Activated B cell treated with CpG ODN at 0.5 μM for 24 hours (primary cell): ENCODE measurements at places on chromosomes 2 and 18.

DNA sequence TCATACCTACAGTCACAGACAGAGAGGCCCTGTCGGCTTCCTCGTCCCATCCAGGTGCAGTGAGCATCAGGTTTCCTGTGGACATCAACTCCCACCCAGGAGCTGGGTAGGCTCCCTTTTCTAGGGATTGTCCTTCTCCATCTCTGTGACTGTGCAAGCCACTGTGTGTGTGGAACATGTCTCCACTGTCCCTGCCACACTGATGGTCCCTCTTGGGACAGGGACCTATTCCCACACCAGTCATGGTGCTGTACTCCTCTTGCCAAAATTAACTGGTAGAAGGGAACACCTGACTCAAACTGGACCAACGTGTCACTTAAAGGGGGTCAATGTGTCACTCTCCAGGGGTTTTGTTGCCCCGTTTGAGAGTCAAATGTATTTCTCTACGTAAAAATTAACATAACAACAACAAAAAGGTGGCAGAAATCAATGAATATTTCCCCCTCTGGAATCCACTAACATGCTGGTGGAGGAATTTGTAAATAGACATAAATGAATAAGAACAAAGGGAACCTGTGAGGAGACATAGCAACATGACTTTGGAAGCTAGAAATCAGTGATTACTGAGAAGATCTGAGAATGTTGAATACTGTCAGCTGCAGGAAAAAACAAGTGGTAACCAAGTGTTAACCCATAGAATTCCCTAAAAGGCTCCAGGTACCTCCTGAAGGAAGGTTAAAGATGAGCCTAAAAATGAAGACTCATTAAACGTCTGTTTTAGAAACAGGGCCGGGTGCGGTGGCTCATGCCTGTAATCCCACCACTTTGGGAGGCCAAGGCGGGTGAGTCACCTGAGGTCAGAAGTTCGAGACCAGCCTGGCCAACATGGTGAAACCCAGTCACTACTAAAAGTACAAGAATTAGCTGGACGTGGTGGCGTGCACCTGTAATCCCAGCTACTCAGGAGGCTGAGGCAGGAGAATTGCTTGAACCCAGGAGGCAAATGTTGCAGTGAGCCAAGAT, 40.4 kb downstream of the SH2D6 start:
- DNase-seq, result no peak

DNA sequence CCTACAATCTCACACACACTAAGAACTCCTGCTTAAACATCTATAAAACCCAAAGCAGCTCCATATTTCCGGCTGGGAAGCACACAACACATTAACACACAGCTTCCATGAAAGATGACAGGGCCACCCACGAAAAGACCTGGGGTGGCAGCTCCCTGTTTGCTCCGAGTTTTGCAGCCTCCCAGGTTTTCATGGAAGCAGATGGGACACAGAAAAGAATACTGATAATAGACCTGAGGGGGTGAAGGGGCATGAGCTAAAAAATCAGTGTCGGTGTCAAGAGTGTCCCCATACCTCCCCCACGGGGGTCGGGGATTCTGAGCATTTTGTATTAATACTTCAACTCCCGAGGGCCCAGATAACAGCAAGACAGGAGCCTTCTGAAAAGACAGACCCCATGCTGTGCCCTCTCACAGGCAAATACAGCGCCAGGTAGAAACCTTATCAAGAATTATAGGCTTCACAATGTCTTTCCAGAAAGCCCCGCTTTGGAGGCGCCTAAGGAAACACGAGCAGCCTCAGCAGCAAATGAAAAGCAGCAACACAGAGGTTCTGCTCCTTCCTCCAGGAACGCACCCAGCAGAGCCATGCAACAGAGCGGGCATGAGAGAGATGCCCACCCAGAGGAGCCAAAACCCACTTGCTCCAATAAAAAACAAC, 50.5 kb downstream of the ZNF516 start:
- no peak for DNase-seq

DNA sequence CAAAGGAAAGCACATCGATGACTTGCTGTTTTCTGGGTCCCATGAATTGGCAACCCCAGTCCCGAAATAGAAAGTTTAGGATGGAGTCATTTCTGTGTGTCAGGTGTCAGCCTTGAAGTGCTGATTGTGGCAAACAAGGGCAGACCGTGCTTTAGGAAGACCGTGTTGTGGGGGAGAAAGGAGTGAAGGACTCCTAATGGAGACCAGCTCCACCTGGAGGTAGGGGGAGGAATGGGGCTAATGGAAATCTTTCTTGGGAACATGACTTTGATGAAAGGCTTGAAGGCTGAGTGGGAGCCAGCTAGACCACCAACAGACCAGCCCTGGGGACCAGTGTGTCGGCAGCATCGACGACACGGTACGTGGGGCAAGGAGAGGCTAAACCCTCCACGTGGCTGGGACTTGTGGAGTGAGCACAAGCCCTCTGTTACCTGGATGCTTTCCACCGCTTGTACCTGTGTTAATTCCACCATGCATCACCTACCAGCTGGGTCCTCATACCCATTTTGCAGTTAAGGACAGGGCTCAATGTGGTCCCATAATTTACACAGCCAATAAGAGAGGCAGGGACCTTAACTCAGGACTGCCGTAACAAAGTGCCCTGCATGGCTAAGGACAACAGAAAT, 104.2 kb downstream of the SH3BP4 start:
- no peak for DNase-seq

- DNase-seq, result no peak
Measured at GRCh38 chr18:36811955-36812354, 16.8 kb downstream of the TPGS2 start.

GRCh38 chr2:22894761-22895160, 490.2 kb upstream of the KLHL29 start:
- DNase-seq, result no peak

DNA sequence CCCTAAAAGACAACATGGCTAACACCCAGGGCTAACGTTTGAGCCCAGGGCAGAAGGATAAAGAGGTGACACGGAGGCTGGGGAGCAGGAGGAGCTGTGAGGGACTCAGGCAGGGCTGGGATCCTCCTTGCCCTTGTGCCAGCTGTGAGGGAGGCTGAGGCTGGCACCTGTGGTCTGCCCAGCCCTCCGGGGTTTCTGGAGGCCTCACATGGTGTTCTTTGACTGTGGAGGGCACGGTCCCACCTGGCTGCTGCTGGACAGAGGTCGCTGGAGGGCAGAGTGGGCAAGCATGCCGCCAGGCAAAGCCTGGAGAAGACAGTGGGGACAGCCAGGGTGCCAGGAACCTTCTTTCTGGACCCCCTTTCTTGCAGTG, 26.8 kb upstream of the CNNM3 start:
- DNase-seq, result no peak

GRCh38 chr18:47283476-47283875, 32.0 kb upstream of the SKOR2 start:
- no peak for DNase-seq

- DNase-seq, result no peak
Measured at GRCh38 chr2:24972315-24972961, 683 bp upstream of the DNAJC27 start.

GRCh38 chr2:69470911-69471310, 33.7 kb upstream of the NFU1 start:
- DNase-seq, result no peak

DNA sequence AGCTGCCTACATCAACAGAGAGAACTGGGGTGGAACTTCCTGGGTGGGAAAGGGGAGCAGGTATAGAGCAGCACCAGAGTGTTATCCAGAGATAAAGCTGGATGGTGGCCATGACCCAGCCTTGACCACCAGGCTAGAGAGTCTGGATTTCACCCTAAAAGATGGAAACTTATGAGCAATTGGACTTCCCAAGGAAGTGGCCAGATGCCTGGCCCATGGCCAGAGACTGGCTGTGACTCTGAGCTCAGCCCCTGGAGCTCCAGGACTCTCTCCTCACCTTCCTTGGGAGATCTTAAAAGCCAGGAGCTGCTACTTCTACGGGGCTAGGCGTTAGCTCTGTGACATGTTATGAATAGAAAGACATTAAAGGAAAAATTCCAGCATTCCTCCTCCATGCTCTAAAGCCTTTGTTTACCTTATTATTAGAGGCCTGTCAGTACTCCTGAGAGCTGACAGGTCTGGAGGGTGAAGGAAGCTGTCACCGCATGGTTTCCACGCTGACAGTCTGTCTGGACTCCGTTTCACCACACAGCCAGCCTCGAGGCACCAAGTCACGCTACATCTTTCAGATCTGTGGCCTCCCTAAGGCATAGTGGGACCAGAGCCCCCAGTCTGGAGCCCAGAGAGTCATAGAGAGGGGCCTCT, 260.0 kb upstream of the SIX2 start:
- no peak for DNase-seq

DNA sequence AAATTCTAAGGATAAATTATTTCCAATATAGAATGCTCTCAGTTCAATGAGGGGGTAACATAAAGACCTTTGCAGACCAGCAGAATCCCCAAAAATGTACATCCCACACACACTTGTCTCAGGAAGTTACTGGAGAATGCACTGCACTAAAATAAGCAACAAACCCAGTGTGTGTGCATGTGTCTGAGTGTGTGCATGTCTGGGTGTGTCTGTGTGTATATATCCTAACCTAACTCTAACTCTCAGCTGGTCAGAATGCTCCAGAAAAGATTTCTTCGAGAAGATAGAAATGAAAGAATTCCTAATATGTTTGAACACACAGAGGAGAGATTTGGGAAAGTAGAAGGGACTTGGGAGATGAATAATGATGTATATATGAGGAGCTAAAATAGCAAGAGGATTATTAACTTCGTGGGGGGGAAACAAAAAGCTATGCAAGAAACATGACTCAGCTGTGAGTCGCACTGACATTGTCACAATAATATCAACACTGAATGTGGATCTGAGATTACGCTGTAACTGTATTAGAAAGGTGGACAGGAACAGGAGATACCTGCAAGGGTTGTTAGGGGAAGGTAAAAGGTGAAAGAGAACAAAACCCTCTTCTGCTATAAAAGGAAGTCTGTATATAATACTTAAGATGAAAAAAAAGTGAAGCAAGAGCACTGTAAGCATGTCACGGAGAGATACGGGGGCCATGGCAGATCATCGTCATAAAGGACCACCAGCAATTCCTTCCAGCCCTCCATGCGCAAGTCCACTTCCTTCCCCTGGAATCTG, 11.1 kb downstream of the COLEC12 start:
- DNase-seq, result no peak

GRCh38 chr2:10598501-10598900, 91.3 kb downstream of the NOL10 start:
- DNase-seq, result no peak

- DNase-seq, result peak; percentile 91
Measured at GRCh38 chr2:85602476-85603234, at the start of gene TMEM150A. TSS of gene TMEM150A (minus strand) at chr2:85602698. CDS start at chr2:85601948, 750 bp downstream.

GRCh38 chr18:3808985-3809780, 359.2 kb downstream of the TGIF1 start:
- DNase-seq, result no peak

DNA sequence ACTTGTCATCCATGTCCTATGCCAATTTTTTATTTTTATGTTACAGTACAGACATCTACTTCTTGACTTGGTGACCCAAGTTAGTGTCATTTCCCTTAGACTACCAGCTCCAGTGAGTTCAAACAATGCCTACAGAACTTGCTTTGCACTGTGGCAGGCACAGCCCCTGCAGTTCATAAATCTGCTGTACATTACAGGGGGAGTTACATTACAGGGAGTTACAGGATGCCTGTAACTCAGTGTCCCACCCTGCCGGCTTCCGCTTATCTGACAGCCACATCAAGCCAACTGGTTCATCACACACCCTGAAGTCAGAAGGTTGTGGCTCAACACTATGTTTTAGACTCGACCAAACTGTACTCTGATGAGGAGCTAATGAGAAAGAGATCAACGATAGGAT, 7.8 kb upstream of the NPAS2 start:
- DNase-seq, result no peak

GRCh38 chr18:55351980-55352714, 235.8 kb downstream of the TCF4 start:
- no peak for DNase-seq

GRCh38 chr2:241573741-241574140, 15.2 kb downstream of the BOK start:
- no peak for DNase-seq

DNA sequence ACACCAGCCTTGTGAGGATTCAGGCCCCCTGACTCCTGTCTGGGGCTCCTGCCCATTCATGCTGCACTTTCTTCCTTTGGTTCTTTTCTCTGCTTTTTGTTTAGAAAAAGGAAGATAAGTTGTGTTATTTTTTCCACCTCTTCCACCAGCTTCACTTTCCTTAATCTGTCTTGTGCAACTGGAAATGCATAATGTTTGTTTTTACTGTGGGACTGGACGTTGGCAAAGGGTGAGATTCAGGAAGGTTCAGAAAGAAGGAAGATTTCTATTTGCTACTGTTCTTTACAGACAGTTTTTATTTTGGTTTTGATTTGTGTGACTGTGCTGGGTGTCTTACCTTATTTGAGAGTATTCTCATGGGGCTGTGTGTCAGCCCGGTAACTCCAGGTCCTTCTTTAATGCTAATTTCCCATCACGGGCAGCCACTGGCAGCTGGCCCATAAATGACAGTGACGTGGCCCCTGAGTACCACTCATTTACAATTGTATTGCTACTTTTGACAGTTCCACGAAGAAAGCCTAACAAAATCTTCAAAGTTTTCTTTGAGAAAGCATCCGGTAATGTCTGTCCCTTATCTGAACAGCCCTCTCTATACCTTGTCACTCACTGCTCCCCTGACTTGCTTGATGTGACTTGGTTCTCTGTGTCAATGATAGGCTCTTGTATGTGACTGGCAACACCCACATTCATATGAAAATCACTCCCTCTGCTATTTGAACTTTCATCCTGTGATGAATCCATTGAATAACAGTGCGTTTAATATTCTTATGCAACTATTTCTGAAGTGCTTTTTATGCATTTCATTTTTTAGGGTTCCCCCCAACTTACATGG, 32.7 kb downstream of the RHBDD1 start:
- DNase-seq, result no peak

GRCh38 chr2:144605231-144605840, 85.4 kb upstream of the ZEB2 start:
- no peak for DNase-seq

- DNase-seq, result no peak
Measured at GRCh38 chr2:99417396-99417795, 72.4 kb downstream of the REV1 start.

DNA sequence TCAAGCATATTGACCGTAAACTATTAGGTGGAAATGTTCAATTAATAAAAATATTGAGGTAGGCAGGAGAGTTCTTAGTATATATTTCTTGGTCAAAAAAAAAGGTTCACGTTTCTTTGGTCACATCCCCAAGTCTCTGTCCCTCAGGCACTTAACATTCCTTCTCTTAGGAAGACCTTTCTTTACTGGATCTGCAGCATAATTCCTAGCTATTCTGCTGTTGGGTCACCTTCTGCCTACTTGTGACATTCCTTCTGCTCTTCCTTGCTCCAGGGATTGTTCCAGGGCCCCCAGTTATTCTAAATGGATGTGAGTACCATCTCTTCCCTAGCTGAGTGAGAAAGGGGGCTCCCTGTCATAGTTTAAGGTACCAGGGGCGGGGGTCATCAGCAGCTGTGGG, 4.2 kb downstream of the UGP2 start:
- DNase-seq, result no peak
